ENCODE measurements at places on chromosomes 12 and 14.

- DNase-seq: no peak
Observed at GRCh38 chr12:10293151-10293550, 14.5 kb upstream of the KLRD1 start.

DNA sequence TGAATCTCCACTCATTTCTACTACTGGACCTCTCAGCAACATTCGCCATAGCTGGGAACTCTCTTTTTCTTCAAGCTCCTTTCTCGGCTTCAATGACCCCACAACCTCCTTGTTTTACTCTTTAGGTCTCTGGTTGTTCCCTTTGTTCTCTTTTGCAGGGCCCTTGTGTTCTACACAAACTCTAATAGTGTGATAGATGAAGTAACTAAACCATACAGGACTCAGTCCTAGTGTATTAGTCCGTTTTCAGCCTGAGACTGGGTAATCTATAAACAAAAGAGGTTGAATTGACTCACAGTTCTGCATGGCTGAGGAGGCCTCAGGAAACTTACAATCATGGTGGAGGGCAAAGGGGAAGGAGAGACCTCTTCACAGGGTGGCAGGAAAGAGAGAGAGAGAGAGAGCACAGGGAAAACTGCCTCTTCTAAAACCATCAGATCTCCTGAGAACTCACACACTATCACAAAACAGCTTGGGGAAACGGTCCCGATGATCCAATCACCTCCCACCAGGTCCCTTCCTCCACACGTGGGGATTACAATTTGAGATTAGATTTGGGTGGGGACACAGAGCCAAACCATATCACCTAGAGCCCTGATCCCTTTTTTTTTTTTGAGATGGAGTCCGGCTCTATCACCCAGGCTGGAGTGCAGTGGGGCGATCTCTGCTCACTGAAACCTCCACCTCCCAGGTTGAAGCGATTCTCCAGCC is 32.0 kb upstream of the WNK1 start:
- no peak for DNase-seq

DNA sequence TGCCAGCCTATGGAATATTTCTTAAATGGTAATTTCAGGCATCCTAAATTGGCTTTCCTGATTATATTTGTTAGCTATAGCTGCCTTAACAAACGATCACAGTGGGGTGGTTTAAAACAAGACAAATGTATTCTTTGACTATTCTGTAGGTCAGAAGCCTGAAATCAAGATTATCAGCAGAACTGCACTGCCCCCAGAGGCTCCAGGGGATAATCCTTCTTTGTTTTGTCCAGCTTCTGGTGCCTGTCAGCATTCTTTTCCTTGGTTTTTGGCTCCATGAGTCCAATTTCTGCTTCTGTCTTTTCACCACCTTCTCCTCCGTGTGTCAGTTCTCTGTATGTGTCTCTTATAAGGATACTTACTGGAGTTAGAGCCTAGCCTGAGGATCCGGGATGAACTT is 1282.2 kb upstream of the USP15 start:
- DNase-seq: peak; percentile 6

GRCh38 chr12:89400415-89400814 is 48.1 kb upstream of the DUSP6 start:
- no peak for DNase-seq

- peak; percentile 36 for DNase-seq
Observed at GRCh38 chr12:105616971-105617540, 286.6 kb downstream of the C12orf75 start.

- no peak for DNase-seq
Observed at GRCh38 chr12:77072833-77073495, 7.6 kb upstream of the E2F7 start.

DNA sequence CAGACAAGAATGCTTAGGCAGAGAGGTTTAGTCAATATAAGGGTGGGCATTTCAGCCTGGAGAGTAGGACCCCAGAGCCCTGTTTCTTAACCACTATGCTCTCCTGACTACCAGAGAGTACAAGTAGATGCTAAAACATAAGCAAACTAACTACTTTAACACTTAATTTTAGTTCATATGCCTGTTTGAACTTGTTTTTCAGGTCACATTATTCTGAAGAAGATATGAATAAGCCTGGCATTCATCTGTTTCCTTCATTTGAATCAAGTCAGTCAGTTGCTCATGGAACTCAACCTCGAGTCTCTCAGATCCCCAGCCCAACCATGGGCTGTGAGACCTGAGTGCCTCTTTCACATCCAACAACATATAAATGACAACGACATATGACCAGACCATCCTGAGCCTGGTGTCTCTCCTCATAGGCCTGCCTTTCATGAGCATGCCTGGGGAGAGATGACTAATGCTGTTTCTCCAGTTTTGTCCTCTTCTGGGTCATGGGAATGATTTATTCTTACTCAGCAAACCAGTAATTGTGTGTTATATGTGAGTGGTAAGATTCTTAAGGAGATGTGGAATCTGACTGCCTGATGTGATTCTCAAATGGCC is 251.1 kb upstream of the BTG1 start:
- DNase-seq: peak; percentile 74

DNA sequence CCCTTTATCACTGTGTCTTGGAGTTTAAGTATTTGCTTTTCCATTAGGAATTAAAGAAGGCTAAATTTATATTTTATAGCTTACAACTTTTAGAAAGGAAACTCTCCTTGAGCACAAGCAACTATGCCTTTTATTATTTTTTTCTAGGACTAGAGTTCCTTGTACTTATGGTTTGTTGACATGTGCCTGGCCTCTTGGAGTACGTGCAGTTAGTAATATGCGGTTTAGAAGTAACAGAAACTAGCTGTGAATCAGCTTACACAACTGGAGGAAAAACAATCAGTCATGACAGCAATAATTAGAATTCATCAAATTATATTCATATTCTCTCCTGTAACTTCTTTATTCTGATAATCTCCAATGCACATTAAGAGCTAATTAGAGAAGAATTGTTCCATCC is 428.7 kb downstream of the AEBP2 start:
- DNase-seq: no peak

DNA sequence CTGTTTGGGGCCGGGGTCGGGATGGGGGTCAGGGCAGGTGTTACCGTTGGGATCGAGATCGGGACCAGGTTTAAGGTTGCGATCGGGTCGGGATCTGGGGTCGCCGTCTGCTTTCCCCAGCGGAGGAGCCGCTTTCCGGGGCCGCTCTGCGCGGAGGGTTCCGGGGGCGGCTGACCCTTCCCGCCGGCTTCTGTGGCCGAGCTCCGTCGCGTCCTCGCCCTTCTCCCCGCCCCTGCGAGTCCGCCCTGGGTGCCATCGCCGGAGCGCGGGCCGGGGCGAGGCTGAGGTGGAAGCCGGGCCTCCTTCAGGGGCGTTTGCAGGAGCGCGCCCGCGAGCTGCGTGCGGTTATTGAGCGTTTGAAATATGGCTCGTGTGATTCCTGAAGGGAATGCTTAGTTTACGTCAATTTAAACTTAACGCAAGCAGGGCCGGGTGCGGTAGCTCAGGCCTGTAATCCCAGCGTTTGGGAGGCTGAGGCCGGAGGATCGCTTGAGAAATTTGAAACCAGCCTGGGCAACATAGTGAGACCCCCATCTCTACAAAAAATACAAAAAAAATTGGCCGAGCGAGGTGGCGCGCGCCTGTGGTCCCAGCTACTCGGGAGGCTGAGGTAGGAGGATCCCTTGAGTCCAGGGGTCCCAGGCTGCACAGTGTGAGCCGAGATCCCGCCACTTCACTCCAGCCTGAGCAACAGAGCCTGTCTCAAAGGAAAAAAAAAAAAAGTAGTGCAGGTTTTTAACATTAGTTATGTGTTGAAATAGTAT is 620 bp downstream of the PGAM5 start:
- no peak for DNase-seq

GRCh38 chr14:95536671-95537070 is 1.8 kb downstream of the GLRX5 start:
- DNase-seq: no peak

GRCh38 chr14:71942904-71943694 is 10.9 kb downstream of the RGS6 start:
- DNase-seq: no peak

DNA sequence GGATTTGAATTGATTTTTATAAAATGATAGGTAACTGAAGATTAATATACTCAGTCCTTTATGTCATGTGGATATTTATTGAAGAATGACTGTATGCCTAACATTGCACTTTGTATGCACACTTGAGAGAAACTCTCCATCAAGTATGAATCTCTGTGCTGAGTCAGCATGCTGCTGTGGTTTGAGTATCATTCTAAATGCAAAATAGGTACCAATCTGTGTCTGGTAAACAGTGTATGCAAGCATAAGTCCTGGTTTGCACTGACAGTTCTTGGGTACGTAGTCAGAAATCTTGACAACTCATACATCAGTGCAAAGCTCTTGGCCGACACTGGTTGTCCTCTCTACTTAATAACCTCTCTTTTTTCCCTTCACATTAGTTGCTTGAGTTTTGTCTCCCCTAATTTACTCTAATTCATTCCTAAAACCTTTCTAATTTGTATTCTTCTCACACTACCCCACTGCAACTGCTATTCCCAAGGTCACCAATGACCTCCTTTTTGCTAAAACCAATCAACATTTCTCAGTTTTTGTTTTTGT is 21.8 kb downstream of the MGAT4C start:
- DNase-seq: no peak

DNA sequence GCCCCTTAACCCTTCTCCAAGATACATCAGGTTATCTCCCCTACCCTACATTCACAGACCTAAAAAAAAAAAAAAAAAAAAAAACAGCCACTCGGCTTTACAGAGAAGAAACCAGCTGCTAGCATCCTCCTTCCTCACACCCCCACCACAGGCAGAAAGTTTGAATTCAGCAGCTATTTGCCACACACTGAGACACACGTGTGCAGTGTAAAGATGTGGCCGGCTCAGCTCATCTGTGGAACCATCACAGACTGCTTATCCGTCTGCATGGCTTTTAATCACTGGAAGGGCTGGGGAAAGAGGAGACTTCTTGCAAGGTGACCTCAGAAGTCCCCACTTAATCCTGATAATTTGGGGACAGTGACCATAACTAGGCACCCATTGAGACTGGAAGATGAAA is 50.0 kb downstream of the VWF start:
- DNase-seq: no peak

DNA sequence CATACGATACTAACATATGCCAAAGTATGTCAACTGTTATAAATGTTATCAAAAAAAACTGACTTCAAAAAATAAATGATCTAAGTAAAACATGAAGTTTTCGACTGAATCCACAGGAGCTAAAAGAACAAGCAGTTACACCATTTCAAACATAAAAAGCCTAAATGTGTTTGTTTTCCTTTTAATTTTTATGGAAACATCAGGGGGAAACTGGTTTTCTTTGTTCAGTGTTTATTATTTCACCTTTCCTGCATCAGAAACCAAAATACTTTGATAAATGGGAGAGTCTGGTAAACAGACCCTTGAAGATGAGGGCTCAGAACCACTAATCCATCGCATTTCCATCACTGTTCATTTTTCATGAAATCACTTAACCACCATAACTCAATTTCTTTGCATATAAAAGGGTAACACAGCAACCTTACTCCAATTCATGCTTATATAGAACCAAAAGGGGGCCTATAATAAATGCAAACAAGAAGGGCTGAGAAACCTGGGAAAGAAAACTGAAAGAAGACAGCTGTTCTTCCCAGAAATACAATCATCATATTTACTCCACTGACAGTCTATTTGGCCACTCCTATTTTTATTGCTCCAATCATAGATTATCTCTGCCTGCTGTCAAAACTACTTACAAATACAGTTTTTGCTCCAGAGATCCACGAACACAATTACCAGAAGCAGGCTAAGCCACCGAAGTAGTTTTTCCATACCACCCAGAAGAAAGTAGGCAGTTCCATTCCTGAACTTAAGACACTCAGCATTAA is 17.0 kb downstream of the FGD6 start:
- peak; percentile 20 for DNase-seq

- no peak for DNase-seq
Observed at GRCh38 chr12:108747563-108747962, 16.2 kb upstream of the CORO1C start.

GRCh38 chr14:60652674-60653651 is 3.7 kb upstream of the SIX1 start:
- no peak for DNase-seq

DNA sequence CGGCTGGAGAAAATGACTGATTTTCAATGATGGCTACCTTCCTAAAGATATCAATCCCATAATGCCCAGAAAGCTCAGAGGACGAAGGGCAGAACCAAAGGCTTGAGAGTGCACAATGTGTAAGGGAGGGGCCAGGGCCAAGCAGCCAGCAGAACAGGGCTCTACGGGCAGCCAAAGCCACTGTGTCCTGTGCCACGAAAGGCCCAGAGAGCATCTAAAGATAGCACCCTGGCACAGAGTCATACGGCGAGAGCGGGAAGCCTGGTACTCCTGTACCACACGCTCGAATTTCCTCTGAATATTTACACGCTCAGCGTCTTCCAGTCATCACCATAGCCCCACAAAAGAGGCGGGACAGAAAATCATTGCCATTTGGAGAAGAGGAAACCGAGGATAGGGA is 39.5 kb downstream of the PRMT8 start:
- DNase-seq: no peak

GRCh38 chr12:79033788-79034187 is 169.2 kb downstream of the SYT1 start:
- no peak for DNase-seq

DNA sequence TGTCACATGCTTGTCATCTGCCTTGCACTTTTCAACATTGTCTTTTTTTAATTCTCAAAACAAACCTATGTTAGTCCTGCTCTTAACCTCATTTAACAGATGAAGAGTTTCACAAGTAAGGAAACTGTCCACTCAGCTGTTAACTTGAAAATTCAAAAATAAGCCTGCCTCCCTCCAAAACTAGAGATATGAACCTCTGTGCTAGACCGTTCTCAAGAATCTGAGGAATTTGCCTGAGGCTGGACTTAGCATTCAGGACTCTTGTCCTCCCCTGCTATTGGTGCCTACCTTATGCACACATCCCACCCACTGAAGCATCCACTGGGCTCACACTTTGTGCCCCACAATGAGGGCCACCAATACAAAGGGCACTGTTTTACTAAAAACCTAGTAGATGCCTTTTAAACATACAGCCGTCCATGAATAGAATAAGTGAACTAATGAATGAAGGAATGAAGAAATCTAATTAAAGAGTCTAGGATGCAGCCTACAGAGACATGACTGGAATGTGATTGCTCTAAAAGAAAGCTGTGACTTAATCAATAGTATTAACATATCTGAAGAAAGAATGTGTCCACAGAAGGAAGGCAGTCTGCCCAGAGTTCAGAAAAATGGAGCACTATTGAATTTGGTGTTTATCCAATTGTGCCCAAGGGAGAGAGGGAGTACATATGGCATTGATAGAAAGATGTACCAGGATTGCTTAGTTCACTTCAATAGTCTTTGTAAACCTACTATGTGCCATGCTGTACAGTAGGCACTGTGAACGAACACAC is 238.5 kb downstream of the SPTSSA start:
- DNase-seq: no peak

DNA sequence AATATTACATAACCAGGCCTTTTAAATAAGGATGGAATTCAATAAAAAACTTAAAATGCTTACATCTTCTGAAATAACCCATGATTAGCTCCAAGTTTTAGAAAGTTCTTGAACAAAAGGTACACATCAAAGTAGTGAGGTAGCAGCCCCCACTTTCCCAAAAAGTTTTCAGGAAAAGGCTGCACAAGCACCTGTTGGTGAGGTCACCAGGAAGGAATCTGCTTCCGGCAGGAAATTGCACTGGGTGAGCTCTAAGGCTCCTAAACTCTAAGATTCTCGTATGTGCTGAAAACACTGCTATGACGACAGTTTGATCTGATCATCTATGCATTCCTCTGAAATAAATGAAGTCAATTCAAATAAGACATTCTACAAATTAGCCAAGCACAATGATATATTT is 34.3 kb upstream of the TTC7B start:
- DNase-seq: peak; percentile 76
